Activated CD8-positive, alpha-beta memory T cell treated with anti-CD3 and anti-CD28 coated beads, Interleukin-2, amount 10 ng/mL, durations not matched to agents 7 days and 5 days (primary cell): ENCODE measurements at places on chromosomes 2 and 18. TPM values are rescaled to one million over a fixed set of nuclear protein-coding genes. Genes with fewer than 3 reads are reported as not detected.

The TFPI gene
- total RNA-seq = not detected

The SMCHD1 gene
- 174 TPM for total RNA-seq

The MOCOS gene
- 0.40 TPM for total RNA-seq

The CTAGE1 gene
- total RNA-seq = not detected

The TMEM198 gene
- 1.8 TPM for total RNA-seq

The SPDYA gene
- 1.6 TPM for total RNA-seq

The COLEC12 gene
- not detected for total RNA-seq

The RIT2 gene
- total RNA-seq = not detected

The MTHFD2 gene
- total RNA-seq = 215 TPM

The TMEM17 gene
- total RNA-seq = 0.12 TPM

The RAB27B gene
- 0.66 TPM for total RNA-seq

The IL1RN gene
- total RNA-seq = 1.8 TPM

The IRS1 gene
- 4.5 TPM for total RNA-seq

The TGFA gene
- not detected for total RNA-seq

The G6PC2 gene
- not detected for total RNA-seq

The SMIM21 gene
- total RNA-seq = not detected

The FAM237A gene
- not detected for total RNA-seq

The PPP1R1C gene
- total RNA-seq = not detected

The TRIM54 gene
- 0.28 TPM for total RNA-seq

The IGFBP5 gene
- total RNA-seq = 0.02 TPM

The SCTR gene
- total RNA-seq = not detected

The EML6 gene
- 1.5 TPM for total RNA-seq

The QPCT gene
- not detected for total RNA-seq

The SLC66A2 gene
- total RNA-seq = 23.4 TPM

The LIPG gene
- not detected for total RNA-seq

The GPAT2 gene
- 19.6 TPM for total RNA-seq

The DES gene
- total RNA-seq = not detected

The PLB1 gene
- total RNA-seq = 0.67 TPM
